ENCODE measurements at places on chromosomes 2 and 18.

DNA sequence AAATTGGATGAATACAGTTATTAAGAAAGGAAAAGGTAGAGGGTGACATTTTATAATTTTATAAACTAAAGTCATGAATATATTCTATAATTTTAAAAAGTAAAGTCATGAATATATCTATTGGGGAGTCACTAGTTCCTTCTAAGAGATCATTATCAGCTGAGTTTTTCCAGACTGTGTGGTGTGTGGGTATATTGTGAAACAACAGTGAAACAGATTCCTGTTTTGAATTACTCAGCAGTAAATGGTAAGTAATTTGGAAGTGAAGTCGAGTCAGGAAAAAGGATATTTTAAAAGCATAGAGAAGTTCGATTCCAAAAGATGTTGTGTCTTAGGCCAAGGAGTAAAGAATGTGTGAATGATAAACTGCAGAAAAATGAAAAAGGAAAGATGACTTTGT is 1018.2 kb upstream of the NXPH2 start:
- no peak for DNase-seq

DNA sequence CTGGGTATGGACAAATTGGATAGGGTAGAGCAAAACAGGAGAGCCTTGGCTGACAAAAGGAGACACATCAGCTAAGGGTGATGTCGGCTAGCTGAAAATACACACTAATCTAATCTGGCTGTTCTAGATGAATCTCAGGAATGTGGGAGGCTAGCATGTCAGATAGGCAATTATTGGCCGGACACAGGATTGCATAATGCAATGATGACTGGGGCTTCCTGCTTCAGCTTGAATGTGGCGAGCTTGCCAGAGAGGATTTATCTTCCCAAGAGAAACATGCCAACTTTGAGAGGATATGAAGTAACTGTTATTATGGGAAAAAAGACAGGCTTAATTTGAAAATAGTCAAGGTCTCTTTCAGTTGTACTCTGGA is 102.4 kb downstream of the TRIB2 start:
- no peak for DNase-seq

GRCh38 chr2:127416506-127417001 is 1.7 kb upstream of the PROC start:
- no peak for DNase-seq

GRCh38 chr2:128640166-128640844 is 321.6 kb upstream of the HS6ST1 start:
- DNase-seq = no peak

DNA sequence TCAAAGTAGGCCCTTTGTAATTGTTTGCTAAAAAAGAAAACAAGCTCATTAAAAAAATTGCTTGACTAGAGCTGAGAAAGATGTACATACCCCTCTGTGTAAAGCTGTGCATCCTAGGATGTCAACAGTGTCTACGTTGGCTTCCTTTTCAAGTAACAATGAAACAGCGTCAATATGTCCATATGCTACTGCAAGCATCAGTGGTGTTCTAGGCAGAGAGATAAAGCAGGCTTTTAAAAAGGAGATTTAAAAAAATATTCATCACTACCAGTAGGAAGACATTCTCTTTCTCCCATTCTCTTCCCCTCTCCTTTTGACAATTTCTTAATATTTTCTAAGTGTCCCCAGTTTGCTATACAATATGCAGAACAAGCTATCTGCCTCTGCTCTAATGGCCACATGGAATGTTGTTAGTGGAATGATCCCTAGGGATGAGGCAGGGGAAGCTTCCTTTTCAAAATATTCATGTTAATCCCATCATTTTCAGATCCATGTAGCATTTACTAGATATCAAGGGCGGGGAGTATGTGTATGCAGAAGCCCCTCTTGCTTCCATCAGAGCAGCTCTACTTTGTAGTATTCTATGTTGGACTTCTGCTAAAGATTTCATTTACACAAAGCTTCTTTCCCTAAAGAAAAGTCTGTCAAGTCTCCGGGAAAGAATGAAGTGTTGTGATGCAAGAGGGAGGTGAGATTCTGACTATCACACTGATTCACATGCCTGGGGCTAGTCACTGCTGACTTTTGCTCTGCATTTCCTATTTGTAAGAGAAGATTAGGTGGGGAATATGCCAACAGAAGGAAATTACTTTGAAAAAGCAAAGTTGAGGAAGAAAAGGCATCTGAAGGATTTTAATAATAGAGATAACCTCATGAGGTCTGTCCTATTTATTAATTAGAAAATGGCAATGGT is 81.5 kb upstream of the PGAP1 start:
- DNase-seq = no peak

- DNase-seq = peak; percentile 55
Observed at GRCh38 chr2:216633616-216634369, 573 bp downstream of the IGFBP2 start.
